ENCODE measurements at places on chromosomes 12 and 14.

DNA sequence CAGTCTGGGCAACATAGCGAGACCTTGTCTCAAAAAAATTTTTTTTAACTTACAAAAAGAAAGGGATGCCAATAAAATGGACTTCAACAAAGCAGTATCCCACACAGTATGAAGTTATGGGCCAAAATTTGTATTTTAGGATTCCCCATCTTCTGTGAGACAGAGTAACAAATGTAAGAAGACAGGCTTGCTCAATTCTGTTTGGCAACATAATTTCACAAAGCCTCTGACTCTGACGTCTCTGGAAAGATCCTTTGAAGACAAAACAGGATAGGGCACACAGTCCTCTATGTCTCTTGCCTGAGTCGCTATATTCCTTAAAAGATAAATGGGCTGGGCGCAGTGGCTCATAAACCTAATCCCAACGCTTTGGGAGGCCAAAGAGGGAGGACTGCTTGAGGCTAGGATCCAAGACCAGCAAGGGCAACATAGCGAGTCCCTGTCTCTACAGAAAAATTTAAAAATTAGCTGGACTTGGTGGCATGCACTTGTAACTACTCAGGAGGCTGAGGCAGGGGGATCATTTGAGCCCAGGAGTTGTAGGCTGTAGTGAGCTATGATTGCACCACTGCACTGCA is 1.1 kb upstream of the HOMEZ start:
- no peak for DNase-seq

- no peak for DNase-seq
These were observed 85.3 kb upstream of the FLRT2 start for GRCh38 chr14:85444635-85445034.

DNA sequence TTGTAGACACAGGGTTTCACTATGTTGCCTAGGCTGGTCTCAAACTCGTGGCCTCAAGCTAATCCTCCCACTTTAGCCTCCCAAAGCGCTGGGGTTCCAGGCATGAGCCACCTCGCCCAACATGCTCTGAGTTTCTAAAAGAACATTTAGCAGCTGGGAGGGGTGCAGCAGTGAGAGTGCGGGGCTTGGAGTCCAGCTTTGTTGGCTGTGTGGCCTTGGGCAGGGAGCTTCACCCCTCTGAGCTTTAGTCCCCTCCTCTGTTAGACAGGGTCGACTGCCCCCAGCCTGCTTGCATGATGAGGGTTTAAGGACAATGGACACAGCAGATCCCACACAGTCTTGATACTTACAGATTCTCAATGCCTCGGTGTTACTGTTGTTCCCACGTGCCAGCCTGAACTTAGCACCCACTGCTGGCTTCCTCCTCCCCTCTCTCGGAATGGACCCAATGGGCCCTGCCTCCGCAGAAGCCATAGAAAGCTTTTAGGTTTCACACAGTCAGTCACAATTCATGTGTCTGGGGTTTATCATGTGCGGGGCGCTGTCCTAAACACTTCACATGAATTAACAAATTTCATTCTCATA is 54.6 kb downstream of the PSMA6 start:
- DNase-seq = no peak

DNA sequence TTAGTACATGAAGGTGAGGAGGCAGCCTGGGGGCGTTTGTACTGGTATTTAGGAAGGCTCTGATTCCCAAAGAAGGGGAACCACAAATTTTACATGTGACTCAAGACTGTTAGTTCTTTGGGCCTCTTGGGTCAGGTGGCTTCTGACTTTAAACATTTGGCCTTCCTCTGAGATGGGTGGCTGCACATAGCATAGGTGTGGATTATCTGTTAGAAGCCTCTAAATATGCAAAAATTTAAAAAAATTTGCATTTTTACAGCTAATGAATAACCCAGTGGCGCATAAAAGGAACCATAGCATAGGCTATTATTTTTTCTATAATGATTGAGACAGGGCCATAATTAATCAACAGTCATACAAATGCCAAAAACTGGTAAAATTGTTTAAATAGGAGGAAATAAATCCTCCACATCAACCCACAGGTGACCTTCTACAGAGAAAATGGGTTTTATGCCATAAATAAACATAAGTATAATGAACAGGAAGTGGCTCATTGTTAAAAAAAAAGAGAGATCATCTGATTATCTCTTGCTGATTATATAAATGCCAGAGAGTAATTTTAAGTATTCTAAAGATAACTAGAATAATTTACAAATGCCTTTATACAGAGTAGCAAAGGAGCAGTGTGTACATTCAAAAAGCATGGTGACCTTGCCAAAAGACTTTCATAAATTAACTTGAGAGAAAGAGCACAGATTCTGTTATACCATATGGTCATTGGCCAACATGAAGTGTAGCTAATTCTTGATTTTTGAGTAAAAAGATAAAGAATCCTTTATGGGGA is 284.2 kb upstream of the ATP2B1 start:
- no peak for DNase-seq

GRCh38 chr14:68124050-68124449 is 304.5 kb downstream of the RAD51B start:
- no peak for DNase-seq

GRCh38 chr14:37623426-37623951 is 28.1 kb downstream of the TTC6 start:
- no peak for DNase-seq

DNA sequence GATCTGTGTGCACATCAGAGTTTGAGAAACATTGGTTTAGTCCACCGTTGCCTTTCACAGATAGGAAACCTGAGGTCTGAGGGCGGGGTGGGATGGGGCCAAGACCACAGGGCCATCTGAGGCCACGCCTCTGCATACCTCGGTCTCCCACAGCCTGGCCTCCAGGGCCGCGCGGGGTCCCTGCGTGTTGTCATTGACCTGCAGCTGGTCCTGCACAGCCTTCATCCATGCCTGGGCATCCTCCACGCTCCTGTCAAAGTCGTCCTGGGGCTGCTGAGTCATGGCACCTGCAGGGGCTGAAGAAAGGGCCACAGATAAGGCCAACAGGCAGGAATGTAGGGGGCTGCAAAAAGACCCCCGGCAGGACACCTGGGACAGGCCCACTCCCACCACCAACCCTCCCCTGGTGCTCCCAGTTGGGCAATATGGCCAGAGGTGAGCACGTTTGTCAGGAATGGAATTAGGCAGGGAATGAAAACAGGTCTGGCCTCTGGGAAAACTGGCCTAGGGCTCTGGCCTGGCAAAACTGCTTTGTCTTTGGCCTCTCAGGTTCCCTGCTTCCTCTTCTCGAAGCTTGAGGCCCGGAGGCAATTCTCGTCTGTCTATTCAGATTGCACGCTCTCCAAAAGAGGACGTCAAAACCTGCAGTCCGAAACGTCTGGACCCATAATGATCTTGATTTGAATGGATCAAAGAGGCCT is 40.8 kb downstream of the SYNE3 start:
- no peak for DNase-seq

DNA sequence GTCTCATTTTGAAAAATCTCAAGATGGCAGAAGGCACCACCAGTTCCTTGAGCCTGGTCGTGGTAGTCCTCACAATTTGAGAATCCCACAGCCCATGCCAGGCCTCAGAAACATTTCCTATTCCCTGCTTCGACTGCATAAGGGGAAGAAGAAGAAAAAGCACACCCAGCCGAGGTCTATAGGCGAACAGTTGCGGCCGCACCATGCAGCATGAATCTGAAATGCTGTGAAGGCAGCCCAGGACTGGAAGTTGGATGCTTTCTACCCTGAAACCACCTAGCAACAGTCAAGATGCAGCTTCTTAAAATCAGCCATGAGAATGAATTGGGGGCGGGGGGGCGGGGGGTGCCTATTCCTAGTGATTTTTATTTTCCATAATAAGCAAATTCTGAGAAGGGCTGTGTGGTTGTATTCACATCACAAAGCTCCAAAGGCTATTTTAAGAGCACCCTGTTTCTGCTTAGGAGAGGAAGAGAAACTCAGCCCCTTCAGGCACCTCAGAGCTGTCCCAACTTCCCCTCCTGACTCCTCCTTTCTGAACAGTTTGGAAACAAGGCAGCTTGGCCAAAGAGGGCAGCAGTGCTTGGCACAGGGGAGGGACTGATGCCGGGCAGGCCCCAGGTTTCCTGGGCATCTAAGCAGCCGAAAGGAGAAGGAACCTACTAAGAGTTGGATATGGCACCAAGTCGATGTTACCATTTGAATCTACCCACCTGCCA is 172.5 kb upstream of the FOXN3 start:
- DNase-seq = no peak

DNA sequence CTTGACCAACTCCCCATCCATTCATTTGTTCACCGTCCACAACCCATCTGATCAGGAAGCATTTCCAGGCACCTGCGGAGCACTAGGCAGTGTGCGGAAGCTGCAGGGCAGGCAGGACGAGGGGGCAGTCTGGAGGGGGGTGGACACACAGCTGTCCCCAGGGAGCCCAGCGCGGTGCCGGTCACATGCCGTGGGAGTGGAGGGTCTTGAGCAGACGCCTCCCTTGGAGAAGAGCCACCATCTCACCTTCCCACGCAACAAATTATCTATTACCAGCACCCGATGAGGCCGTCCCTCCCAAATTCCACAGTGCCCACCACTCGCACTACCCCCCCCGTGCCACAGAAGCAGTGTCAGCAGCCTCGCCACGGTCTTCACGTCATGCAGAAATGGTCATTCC is 10.8 kb downstream of the DLK1 start:
- DNase-seq = no peak

GRCh38 chr12:117007577-117007976 is 91.6 kb downstream of the TESC start:
- DNase-seq = no peak

DNA sequence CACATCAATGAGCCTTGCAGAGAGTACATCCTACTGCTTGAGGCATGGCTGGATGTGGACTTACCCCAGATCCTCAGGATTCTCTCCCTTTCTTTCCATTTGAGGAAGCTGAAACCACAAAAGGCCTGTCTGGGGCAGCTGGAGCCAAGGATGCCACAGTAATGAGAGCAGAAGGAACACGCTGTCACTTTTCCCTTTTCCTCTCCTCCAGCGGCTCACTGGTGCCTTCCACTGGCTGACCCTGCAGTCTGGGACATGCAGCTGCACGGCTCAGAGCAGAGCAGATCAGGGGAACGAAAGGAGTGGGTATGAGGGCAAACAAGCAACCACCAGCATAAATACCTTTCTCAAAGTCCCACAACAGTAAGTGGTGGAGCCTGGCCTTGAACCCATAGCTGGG is 78.2 kb downstream of the GAS2L3 start:
- no peak for DNase-seq

DNA sequence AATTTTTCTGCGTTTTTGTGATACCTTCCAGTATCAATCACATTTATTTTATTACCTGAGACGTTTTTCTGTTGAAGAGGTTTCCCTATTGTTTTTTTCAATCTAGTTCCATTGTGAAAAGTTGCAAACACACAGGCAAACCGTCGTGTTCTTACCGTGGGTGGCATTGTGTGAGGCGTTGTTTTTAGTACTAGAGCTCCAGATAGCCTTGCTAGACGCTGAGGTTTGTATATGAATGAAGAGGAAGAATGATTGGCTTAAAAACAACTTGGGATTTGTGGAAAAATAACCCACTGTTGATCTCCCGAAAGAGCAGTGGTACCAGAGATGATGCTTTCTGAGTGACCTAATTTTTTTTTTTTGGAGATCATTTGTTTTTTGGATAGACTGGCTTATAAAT is 1.0 kb downstream of the SOCS4 start:
- DNase-seq = no peak

- DNase-seq = no peak
These were observed 10.4 kb downstream of the MTA1 start for GRCh38 chr14:105430042-105430441.

DNA sequence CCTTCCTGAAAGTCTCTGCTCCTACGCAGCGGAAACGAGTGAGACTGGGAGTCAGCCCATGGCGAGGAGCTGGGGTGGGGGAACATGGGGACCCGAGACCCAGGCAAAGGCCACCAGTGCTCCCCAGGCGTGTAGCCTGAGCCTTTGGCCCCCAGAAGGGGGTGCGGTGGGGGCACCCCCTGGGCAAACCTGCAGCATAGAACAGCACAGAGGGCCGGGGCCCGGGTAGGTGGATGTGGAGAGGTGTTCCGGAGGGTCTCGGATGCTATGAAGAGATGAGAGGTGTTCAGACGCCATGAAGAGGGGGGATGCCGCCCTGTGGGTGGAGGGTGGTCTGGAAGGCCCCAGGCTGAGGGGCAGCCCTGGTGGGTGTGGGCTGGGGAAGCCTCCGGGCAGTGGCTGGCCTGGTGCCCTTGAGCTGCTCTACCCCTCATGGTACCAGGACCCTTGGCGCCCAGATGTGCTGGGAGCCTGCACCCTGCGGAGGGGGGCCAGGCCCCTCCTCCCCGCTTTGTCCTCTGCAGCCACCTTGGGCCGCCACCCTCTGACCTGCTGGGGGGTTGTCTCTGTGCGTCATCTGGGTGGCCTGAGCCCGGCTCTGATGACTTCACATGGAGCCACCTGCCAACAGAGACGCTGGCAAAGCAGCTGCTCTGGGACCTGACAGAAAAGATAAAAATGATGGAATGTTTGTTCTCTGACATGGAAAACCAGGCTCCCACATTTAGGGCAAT is 83.4 kb downstream of the KIF26A start:
- no peak for DNase-seq

DNA sequence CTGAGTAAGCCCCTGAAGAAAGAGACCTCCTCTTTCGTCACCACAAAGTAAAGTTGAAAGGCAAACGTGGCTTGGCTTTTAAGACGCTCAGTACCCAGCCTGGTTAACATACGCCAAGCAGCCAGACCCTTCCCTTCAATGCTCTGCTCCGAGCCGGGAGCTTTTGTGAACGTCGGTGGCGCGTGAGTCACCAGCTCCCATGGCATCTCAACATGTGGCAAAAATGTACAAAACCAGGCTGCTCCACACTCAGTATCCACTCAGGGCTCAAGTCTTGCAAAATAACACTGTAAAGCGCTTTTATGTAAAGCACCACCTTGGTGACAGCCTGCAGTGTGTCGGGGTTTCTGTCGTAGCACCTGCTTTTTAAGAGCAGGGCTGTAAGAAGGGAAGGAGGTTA is 89.0 kb downstream of the SETD3 start:
- no peak for DNase-seq

DNA sequence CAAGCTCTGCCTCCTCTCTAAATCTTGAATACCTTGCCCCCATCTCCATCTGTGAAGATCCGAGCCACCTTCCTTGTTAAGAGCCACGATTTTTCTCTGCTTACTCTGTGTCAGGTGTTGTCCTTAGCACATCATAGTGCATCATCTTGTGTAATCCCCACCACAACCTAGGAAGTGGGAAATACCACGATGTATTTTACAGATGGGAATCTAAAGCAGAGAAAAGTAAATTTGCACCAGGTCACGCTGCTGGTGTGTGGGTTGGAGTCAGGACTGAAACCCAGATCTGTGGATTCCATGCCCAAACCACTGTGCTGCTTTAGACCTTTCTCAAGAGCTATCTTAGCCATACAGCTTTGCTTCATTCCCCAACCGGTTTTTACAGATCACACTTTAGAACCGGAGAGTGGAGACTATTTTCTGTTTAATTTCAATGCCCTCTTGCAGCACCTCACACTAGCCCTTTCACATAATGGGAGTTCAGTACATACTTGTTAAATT is 94.6 kb downstream of the PPM1A start:
- DNase-seq = no peak

DNA sequence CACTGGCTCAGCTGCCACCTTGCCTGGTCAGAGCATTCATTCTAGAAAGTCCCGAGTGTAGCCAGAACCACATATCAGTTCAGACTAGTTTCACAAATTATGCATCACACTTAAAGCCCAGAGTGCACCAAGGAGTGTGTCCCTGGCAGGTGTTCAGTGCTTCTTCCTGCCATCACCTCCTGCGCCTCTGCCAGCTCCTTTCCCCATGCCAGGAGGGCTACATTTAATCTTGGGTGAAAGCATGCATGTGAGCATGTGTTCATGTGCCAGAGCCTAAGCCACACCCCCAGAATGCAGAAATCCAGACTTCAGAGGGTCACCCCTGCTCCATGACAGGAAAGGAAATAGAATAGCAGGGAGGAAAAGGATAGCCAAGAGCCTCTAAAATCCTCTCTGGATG is 381.6 kb downstream of the DPF3 start:
- DNase-seq = no peak

All from occipital lobe (tissue), 3 donors.